ENCODE measurements at places on chromosomes 16 and 17. TPM values are rescaled to one million over a fixed set of nuclear protein-coding genes. Genes with fewer than 3 reads are reported as not detected.

The GUCY2D gene
- total RNA-seq: not detected

The RGS9 gene
- 0.57 TPM for total RNA-seq

The LRRC75A gene
- total RNA-seq: 0.38 TPM

The RCVRN gene
- not detected for total RNA-seq

DNA sequence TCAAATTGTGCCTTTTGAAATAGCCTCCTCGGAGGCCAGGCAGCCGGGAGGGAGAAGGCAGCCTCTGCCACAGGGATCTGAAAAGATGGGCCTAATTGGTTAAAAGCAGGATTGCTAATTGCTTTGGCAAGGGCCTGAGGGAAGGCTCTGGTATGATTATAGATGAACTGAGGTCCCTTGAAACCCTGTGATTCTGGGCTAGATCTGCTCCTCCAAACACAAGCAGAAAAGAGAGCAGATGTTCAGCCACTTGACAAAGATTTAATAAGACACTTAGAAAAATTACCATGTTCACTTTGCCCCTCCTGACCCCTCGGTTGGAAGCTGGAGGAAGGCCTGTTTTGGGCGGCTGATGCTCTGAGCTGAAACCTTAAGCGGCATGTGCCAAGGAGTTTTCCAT, 209.5 kb upstream of the MPHOSPH6 start:
- no peak for DNase-seq

The OR1A1 gene
- total RNA-seq: not detected
